ENCODE measurements at places on chromosomes 5 and 9.

- no peak for DNase-seq
These were observed 206.3 kb upstream of the GHR start for GRCh38 chr5:42216904-42217303.

GRCh38 chr9:91741522-91741921 is 208.5 kb downstream of the ROR2 start:
- no peak for DNase-seq

DNA sequence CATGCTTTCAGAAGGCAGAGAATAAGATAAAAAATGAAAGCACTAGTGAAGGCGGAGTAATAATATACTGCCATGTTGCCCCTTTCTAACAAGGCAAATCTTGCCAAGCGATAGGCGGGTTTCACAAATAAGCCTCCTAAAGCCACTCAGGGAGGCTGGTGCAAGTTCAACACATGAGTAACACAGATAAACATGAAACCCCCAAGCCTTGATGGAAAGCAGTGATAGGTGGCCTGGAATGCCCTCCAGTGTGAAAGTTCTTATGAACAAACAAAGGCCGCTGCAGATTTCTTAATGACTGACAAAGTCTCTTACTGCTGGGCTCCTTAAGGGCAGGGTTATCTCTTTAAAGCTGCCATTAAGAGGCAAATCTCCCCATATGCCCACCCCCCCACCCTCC is 154.7 kb downstream of the ZDHHC21 start:
- no peak for DNase-seq

DNA sequence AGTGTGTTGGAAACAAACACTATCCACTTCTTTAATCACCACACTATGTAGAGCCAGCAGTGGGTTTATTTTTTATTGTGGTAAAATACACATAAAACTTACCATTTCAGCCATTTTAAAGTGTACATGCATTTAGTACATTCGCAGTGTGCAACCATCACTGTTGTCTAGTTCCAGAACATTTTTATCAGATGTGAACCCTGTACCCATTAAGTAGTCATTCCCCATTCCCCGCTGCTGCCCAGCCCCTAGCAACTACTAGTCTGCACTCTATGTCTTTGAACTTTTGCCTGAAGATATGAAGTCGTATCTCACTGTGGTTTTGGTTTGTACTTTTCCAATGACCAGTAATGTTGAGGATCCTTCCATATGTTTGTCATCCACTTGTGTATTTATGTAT is 30.2 kb upstream of the F2R start:
- DNase-seq: no peak

DNA sequence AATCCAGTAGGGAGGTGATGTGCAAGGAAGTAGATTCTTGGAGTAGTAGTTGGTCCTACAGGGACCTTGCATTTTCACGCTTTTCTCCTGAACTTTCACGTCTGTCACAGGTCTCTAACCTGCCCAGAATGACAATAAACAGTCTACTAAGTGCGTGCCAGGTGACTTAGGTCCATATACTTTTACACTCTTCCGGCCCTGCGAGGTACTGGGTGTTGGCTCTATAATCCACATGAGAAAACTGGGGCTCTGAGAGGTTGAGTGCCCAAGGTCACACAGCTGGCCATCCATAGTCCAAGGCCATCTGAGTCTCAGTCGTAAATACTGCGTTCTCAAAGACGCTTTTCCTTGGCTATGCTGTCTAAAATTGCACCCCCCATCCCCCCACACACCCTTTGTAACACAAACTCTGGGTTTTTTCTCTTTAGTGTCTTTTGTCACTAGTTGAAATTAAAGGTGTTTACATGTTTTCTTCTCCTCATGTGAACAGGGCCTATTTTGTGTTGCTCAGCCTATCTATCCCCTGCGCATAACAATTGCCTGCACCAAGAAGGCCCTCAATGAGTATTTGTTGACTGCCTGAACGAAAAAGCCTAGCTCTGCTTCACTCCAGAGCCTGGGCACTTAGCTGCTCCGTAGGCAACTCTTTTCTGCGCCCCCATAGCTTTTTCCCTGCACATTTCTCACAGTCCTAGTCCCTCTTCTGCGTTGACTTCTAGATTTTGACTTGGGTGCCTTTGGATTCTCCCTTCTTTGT is 943 bp downstream of the SFXN1 start:
- no peak for DNase-seq

GRCh38 chr9:114484215-114484853 is 20.9 kb downstream of the WHRN start:
- DNase-seq: no peak

DNA sequence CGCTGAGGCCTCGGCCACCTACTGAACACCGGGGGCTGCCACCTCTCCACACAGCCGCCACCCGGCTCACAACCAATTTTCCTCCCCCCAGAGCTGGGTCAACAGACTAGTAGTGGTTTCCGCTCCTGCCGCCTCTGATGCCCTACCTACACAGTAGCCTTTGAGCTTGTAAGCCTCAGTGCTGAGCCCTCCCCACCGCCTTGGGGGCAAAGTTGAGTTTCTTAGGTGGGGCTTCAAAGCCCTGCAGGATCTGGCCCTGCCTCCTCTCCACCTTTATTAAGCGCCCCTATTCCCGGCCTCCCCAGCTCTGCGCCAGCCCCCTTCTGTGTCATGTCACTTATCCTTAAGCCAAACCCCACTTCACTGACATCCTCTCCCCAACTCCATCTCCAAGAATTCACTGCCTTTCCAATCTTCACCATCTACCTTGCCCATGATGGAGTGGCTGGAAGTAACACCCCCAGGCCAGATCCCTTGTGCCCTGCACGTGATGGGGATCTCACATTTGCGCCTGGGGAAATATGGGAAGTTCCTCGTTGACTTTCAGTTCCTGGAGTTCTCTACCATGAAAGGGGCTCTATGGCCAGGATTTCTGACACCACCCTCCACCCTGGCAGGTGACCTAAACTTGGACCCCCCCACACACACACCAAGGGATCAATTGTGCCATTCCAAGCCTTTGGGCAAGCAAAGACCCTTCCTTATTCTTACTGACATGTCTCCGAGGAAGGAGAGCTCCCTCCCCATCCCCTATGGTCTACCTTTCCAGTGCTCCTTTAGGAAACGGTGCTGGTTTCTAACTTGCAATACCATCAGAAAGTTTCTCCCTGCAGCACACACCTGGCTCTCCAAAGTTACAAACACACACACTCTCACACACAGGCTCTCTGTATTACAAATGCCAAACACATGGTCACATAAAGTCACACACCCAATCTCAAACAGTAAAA is 2.7 kb upstream of the CNTFR start:
- DNase-seq: no peak

DNA sequence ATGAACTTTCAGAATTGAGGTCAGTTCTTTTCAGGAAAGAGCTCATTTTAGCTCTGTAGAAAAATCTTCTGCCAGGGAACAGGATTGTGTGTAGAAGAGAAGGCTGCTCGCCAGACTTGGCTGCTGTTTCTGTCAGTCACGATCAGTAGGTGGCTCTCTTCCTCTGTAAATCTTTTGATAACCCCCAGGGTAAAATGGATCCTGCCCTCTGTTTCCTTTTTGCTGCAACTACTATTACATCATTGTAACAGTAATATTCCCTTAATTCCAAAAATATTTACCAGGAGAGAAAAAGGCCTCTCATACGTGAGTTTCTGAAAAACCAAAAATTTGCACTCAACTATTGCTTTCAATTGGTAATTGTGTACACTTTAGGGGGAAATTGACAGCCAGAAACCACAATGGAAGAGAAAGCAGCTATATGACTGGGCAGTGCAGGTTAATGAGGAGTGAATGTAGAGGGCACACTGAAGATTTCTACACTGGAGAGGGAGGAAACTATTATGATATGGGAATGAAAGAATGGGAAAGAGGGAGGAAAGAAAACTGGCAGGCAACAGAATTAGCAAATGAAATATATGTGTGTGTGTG is 12.3 kb downstream of the IFNA21 start:
- DNase-seq: no peak

DNA sequence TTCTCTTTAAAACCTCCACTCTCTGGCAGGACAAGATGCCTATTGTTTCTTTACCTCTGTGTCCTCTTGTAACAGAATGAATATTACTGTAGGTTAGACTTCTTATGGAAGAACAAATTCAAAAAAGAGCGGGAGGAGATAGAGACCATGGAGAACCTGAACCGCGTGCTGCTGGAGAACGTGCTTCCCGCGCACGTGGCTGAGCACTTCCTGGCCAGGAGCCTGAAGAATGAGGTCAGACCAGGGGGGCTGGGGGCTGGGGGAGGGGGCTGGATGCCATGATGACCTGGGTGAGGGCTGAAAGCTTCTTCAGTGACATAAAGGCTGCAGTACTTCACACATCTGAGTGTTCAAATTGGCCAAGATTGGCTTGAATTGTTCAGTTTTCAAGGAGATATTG is 61.4 kb downstream of the CFAP90 start:
- DNase-seq: no peak

DNA sequence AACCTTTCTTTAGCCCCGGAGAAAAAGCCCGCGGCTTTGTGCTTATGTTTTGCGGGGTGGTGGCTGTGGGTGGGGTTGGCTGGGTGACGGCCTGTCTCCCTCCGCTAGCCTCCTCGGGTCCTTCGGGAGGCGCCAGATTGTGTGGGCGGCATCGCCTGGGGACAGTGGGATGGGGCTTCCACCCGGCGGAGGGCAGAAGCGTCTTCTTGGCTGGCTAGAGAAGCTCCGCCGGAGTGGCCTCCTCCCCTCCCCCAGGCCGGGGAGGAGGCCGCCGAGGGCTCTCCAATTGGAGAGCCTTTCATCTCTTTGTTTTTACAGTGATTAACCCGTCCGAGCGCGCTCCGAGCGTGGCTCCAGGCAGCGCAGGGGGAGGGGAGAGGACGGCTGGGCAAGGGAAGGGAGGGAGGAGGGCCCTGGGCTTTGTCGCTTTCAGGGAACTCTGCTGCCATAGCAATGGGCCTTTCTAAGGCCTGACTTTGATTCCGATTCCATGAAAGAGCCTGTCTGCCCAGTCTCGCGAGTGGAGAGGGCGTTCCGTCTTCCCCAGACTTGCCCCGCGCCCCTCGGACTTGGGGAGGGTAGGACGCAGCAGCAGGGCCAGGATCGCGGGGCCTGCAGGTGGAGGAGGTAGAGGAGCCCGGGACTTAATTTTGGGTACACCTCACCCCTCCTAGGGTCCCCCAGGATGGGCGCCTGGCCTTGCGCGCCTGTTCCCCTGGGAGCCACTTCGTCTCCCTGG is 36.7 kb upstream of the TIFAB start:
- DNase-seq: no peak

- DNase-seq: no peak
These were observed 9.5 kb downstream of the POLK start for GRCh38 chr5:75521195-75521594.

- no peak for DNase-seq
These were observed 111.2 kb downstream of the ADAMTS2 start for GRCh38 chr5:179233909-179234562.

GRCh38 chr5:133364936-133365707 is 247.2 kb downstream of the FSTL4 start:
- no peak for DNase-seq

GRCh38 chr5:44365345-44365744 is 23.9 kb downstream of the FGF10 start:
- no peak for DNase-seq

DNA sequence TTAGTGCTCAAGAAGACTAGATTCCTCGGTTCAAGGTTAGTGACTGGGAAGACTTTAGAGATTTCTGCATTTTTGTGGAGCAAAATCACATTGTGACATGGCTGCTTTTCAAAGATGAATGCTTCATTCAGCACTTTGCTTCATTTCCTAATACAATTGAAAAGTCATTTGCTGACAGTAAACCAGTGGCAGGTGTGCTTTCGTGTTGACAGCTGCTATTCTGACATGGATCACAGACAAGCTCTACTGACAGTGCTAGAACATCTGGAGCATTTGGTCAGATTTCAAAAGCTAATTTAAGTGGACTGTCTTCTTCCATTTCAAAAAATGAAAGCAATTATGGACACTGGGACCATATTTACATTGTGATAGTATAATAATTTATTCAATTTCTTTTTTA is 1060.1 kb downstream of the PTPRD start:
- no peak for DNase-seq

- no peak for DNase-seq
These were observed 25.5 kb downstream of the AGTPBP1 start for GRCh38 chr9:85716031-85716877.

DNA sequence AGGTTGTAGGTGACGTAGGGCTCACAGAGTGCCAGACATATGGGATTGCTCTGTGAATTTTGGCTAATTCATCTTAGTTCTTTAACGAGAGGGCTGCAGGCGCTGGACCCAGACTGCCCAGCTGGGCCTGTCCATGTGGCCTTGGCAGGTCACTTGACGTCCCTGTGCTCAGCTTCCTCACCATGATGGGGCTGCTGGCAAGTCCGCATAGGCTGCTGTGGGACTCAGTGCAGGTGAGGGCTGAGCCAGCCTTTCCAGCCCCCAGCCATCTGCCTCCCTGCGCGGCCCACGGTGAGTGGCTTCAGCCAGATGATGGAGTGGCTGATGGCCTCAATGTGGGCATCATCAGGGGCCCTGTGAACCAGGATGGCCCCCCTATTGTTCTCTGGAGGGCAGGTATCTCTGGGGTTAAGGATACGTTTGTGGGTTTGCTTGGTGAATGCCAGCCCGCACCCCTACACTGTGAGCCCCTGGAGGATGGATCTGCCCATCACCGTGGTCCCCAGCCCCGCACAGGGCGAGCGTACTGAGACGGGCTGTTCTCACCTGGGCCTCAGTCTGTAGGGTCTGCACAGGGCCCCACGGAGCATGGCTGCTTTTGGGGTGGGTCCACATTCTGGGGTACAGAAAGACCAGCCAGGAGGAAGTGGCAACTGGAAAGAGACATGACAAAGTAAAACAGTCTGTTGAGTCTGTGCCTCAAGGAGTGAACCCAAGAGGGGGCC is 3.7 kb downstream of the CARD19 start:
- DNase-seq: no peak

DNA sequence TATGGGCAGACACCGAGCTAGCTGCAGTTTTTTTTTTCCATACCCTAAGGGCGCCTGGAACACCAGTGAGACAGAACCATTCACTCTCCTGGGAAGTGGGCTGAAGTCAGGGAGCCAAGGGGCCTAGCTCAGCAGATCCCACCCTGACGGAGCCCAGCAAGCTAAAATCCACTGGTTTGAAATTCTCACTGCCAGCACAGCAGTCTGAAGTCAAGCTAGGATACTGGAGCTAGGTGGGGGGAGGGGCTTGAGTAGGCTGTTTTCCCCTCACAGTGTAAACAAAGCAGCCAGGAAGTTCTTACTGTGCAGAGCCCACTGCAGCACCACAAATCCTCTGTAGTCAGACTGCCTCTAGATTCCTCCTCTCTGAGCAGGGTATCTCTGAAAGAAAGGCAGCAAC is 151.7 kb upstream of the HCN1 start:
- DNase-seq: no peak

GRCh38 chr9:134978272-134978671 is 60.6 kb upstream of the FCN1 start:
- no peak for DNase-seq

GRCh38 chr9:113187929-113188595 is 33.0 kb downstream of the FKBP15 start:
- DNase-seq: no peak

Measured in stimulated activated CD4-positive, alpha-beta T cell treated with anti-CD3 and anti-CD28 coated beads, Interleukin-12 subunit alpha, Interleukin-12 subunit beta, amount 100 ng/mL, for 4 hours (primary cell).